ENCODE measurements at places on chromosomes 13 and 19. TPM values are rescaled to one million over a fixed set of nuclear protein-coding genes. Genes with fewer than 3 reads are reported as not detected.

DNA sequence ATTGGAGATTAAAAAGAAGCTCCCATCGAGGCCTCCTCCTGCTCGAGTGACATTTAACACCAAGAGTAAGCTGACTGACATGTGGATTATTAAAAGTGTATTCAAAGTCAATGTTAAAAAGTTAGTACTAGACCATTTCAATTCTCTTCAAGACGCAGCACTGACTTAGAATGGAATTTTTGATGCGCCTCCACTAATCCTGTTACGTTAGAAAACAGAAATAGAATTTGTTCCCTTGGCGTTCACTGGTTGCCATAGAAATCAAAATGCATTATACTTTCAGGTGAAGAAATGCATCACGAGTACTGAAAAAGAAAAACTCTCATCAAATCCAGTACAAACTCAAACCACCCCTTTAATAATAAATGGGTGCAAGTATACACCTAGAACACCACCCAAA, 42.2 kb downstream of the BRD4 start:
- H3K4me1 ChIP-seq = peaks cover 69% of the 10 kb centered on the region
- H3K4me3 ChIP-seq = no peak overlapping the region
- H3K36me3 ChIP-seq = peaks cover 8% of the 10 kb centered on the region
- H3K27me3 ChIP-seq = no peaks in the 10 kb centered on the region

DNA sequence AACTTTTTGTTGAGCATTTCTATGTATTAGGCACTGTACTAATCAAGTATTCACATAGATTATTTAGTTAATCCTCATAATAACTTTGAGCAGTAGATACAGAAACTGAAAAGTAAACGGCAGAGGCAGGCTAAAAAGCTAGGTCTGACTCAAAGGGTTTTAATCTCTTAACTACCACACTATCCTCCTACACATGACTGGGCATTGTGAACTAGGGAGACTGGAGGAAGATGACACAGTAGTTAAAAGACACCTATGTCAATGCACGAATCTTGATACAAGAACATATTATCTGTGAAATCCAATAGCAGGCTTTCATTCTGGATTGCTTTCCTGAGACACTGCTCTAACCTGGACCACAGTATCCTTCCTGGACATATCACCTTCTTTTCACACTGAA, 36.3 kb downstream of the MICU2 start:
- H3K27ac ChIP-seq = no peak overlapping the region
- no peak for DNase-seq
- no peak overlapping the region for H3K4me3 ChIP-seq
- H3K4me1 ChIP-seq = peaks cover 4% of the 10 kb centered on the region
- H3K27me3 ChIP-seq = no peaks in the 10 kb centered on the region

- H3K4me3 ChIP-seq = no peak overlapping the region
- no peak overlapping the region for H3K27ac ChIP-seq
- no peaks in the 10 kb centered on the region for H3K4me1 ChIP-seq
- DNase-seq = no peak
- H3K36me3 ChIP-seq = peaks cover 4% of the 10 kb centered on the region
Observed at GRCh38 chr19:19997656-19998268, 41.5 kb downstream of the ZNF682 start.

GRCh38 chr19:5079071-5079774, 110.3 kb downstream of the KDM4B start:
- H3K36me3 ChIP-seq = peaks cover 11% of the 10 kb centered on the region
- H3K27me3 ChIP-seq = no peaks in the 10 kb centered on the region
- H3K4me3 ChIP-seq = no peak overlapping the region

DNA sequence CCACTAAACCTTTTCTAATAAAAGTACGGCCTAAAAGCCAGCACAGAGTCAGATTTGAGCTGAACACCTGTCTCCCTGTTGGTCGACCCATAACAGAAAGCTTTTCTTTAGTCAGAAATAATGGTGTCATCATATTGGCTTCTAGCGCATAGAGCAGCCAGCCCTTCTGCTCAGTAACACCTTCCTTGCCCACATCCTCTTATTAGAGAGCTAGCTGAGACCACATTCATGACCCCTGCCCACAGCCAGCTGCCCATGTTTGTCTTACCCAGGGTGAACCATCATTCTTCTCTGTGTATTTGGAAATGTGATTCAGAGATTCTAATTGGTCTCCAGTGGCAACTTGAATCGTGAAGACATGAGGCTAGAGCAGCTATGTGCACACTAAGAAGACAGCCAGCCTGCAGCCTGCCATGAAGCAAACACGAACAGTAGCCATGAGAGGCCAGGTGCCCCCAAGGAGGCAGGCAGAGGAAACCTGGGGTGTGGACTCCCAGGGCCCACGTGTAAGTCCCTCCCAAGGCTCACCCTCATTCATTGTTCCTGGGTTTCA, 82.3 kb upstream of the PDCD5 start:
- H3K27ac ChIP-seq = no peak overlapping the region
- H3K27me3 ChIP-seq = no peaks in the 10 kb centered on the region
- DNase-seq = no peak
- no peak overlapping the region for H3K4me3 ChIP-seq
- H3K36me3 ChIP-seq = no peaks in the 10 kb centered on the region
- no peaks in the 10 kb centered on the region for H3K4me1 ChIP-seq

GRCh38 chr13:50527188-50527587, 316.3 kb downstream of the DLEU7 start:
- H3K27ac ChIP-seq = no peak overlapping the region
- DNase-seq = no peak
- no peaks in the 10 kb centered on the region for H3K36me3 ChIP-seq
- peaks cover 49% of the 10 kb centered on the region for H3K4me1 ChIP-seq
- peaks cover 3% of the 10 kb centered on the region for H3K27me3 ChIP-seq
- no peak overlapping the region for H3K4me3 ChIP-seq

DNA sequence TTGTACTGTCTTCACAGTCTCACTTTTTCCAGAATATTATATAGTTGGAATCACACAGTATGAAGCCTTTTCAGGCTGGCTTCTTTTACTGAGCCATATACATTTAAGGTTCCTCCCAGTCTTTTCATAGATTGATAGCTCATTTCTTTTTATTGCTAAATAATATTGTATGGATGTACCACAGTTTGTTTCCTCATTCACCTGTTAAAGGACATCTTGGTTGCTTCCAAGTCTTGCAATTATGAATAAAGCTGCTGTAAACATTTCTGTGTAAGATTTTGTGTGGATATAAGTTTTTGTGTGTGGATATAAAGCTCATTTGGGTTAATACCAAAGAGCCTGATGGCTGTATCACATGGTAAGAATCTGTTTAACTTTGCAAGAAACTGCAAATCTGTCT, 24.5 kb upstream of the CYP2A7 start:
- no peaks in the 10 kb centered on the region for H3K4me1 ChIP-seq
- peaks cover 39% of the 10 kb centered on the region for H3K27me3 ChIP-seq
- no peaks in the 10 kb centered on the region for H3K36me3 ChIP-seq
- H3K27ac ChIP-seq = no peak overlapping the region

DNA sequence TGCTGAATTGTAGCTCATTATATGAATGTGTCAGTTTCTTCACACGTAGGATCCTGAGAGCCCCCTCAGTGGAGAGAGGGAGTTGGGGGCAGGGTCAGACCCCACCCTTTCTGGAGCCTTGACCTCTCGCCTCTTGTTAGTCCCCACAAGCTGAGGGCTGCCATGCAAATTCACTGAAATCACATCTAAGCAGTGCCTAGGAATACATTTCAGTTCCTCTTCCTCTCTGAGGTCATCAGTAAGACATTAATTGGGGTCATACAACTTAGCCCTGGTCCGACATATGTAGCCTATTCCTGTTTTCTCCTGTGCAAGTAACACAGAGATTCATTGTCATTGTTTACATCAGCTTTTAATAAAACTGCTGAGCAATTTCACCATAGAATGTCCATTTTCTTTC, 30.0 kb downstream of the MYO9B start:
- no peak overlapping the region for H3K27ac ChIP-seq
- H3K4me1 ChIP-seq = peaks cover 5% of the 10 kb centered on the region
- peaks cover 20% of the 10 kb centered on the region for H3K36me3 ChIP-seq
- no peak for DNase-seq

GRCh38 chr19:1471010-1471514, 8.0 kb downstream of the C19orf25 start:
- H3K4me1 ChIP-seq = no peaks in the 10 kb centered on the region
- H3K27ac ChIP-seq = no peak overlapping the region
- H3K27me3 ChIP-seq = peaks cover 32% of the 10 kb centered on the region
- DNase-seq = no peak
- H3K4me3 ChIP-seq = peak overlapping the region; percentile 74
- H3K36me3 ChIP-seq = no peaks in the 10 kb centered on the region

- H3K4me1 ChIP-seq = no peaks in the 10 kb centered on the region
- H3K27ac ChIP-seq = no peak overlapping the region
- no peak overlapping the region for H3K4me3 ChIP-seq
- DNase-seq = no peak
Observed at GRCh38 chr19:28847468-28847867, 365.5 kb downstream of the UQCRFS1 start.

GRCh38 chr19:12272980-12273901, 21.4 kb downstream of the ZNF44 start:
- peak overlapping the region; percentile 53 for H3K27ac ChIP-seq
- no peaks in the 10 kb centered on the region for H3K4me1 ChIP-seq
- no peak for DNase-seq
- no peak overlapping the region for H3K4me3 ChIP-seq
- H3K27me3 ChIP-seq = no peaks in the 10 kb centered on the region

GRCh38 chr13:48833412-48833811, 142.3 kb upstream of the FNDC3A start:
- no peak for DNase-seq
- peaks cover 5% of the 10 kb centered on the region for H3K4me1 ChIP-seq
- peaks cover 4% of the 10 kb centered on the region for H3K27me3 ChIP-seq
- no peak overlapping the region for H3K27ac ChIP-seq
- H3K36me3 ChIP-seq = no peaks in the 10 kb centered on the region

GRCh38 chr19:13262450-13262849, 112.2 kb downstream of the IER2 start:
- peaks cover 13% of the 10 kb centered on the region for H3K27me3 ChIP-seq
- no peaks in the 10 kb centered on the region for H3K36me3 ChIP-seq
- H3K4me1 ChIP-seq = no peaks in the 10 kb centered on the region
- DNase-seq = no peak
- no peak overlapping the region for H3K4me3 ChIP-seq

DNA sequence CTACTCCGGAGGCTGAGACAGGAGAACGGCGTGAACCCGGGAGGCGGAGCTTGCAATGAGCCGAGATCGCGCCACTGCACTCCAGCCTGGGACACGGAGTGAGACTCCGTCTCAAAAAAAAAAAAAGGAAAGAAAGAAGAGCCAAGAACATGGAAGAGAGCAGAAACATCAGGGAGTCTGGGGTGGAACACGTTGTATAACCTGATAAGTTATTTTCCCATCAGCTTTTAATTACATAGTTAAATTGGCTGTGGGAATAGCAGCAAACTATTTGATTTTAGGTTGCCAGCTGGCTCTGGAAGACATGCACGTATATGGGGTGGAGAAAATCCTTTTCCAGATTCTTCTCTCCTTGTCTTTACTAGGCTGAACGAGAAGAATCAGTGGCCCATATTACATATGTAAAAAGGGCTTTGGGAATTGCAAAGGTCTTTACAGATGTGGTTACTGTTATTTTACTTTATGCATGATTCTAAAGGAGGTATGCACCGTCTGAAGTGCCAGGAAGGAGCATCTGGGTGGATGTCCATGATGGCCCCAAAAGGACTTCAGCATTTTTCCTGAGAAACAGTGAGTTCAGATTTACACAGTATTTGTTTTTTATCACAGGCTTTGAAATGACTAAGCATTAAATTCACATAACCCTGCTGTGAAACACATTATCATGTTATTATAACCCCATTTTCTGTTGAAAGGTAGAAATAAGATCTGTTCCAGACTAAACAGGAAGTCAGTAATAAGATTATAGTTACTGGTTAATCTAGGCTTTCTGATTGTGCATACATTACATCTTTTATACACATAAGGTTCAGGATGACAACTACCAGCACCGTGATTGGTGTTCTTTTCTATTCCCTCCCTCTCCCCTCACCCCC, 4.6 kb upstream of the NAA16 start:
- no peaks in the 10 kb centered on the region for H3K4me1 ChIP-seq
- H3K27me3 ChIP-seq = no peaks in the 10 kb centered on the region
- no peak overlapping the region for H3K27ac ChIP-seq
- no peak for DNase-seq

GRCh38 chr19:48750771-48751504, 1.5 kb downstream of the FUT1 start:
- H3K4me3 ChIP-seq = peak overlapping the region; percentile 77
- peaks cover 34% of the 10 kb centered on the region for H3K27me3 ChIP-seq
- no peak overlapping the region for H3K27ac ChIP-seq
- no peak for DNase-seq
- H3K36me3 ChIP-seq = peaks cover 5% of the 10 kb centered on the region

DNA sequence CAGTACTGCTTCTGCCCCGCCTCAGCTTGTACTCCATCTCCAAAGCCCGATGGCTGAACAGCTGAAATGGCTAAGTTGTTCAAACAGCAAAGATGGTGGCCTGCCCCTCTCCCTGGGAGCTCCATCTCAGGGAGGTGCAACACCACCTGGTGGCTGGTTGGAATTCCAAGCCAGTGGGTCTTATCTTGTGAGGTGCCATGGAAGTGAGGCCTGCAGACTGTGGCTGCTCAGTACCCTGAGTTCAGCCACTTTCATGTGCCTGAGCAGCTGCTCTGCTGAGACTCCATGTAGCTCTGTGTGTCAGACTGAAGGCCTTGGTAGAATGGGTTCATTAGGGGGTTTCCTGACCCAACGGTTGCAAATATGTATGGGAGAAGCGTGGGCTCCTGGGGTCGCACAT, 67.3 kb upstream of the SPRY2 start:
- no peak overlapping the region for H3K4me3 ChIP-seq
- H3K27ac ChIP-seq = no peak overlapping the region
- DNase-seq = no peak
- H3K27me3 ChIP-seq = no peaks in the 10 kb centered on the region
- no peaks in the 10 kb centered on the region for H3K36me3 ChIP-seq

GRCh38 chr13:103067751-103068555, 1.7 kb upstream of the SLC10A2 start:
- H3K36me3 ChIP-seq = no peaks in the 10 kb centered on the region
- no peak overlapping the region for H3K4me3 ChIP-seq
- no peak for DNase-seq
- H3K27ac ChIP-seq = no peak overlapping the region
- peaks cover 7% of the 10 kb centered on the region for H3K4me1 ChIP-seq
- no peaks in the 10 kb centered on the region for H3K27me3 ChIP-seq

DNA sequence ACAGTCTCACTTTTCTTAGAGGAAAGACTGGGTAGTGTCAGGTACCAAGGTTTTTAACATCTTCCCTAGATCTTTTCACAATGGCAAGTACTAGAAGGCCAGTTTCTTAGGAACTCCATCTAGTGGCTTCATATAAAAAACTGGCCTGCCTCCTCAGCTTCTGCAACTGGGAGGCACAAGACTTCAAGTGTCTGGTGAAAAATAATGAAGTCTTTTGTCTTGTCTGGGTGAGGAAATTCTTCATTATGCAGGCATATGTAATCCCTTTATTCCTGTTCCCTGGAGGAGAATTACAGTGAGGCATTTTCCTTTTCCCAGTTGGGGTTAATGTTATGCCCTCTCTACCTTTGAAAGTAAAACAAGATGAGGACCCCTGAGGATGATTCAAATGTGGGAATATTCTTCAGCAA, 300.5 kb downstream of the NALCN start:
- no peak for DNase-seq
- H3K27me3 ChIP-seq = no peaks in the 10 kb centered on the region
- peaks cover 20% of the 10 kb centered on the region for H3K4me1 ChIP-seq
- H3K4me3 ChIP-seq = no peak overlapping the region
- no peaks in the 10 kb centered on the region for H3K36me3 ChIP-seq

GRCh38 chr13:36706755-36707154, 32.9 kb downstream of the SERTM1 start:
- no peak overlapping the region for H3K4me3 ChIP-seq
- DNase-seq = no peak
- H3K36me3 ChIP-seq = no peaks in the 10 kb centered on the region

Gene HSPB6
- 0.60 TPM for total RNA-seq

Gene THSD8
- total RNA-seq = 19.4 TPM

Gene ERICH6B
- not detected for total RNA-seq

Gene U2AF2
- 232 TPM for total RNA-seq

Gene KLHL1
- total RNA-seq = 0.14 TPM

Gene MTUS2
- total RNA-seq = 4.1 TPM

Gene CNOT3
- total RNA-seq = 55.4 TPM

Gene CCDC169
- total RNA-seq = 3.2 TPM

Gene LAIR1
- total RNA-seq = not detected
